T-cell (primary cell): ENCODE measurements at places on chromosomes 16 and 17.

DNA sequence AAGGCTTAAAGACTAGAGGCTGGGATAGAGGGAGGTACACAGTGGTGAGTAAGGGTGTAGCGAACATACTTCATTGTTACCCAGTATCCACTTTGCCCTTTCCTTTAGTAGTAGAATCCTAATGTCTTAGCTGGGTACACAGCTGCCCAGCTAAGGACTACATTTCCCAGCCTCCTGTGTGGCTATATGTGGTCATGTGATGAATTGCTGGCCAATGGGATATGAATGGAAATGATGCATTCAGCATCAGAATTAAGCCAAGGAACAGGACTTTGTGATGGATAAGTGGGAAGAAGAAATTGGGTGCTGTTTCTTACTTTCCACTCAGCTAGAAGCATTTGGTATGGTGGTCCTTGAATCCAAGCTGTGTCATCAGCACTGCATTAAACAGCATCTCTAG, 55.9 kb downstream of the FOXL1 start:
- H3K36me3 ChIP-seq: no peaks in the 10 kb centered on the region
- H3K4me1 ChIP-seq: no peaks in the 10 kb centered on the region
- no peak for DNase-seq
- H3K27ac ChIP-seq: no peak overlapping the region

DNA sequence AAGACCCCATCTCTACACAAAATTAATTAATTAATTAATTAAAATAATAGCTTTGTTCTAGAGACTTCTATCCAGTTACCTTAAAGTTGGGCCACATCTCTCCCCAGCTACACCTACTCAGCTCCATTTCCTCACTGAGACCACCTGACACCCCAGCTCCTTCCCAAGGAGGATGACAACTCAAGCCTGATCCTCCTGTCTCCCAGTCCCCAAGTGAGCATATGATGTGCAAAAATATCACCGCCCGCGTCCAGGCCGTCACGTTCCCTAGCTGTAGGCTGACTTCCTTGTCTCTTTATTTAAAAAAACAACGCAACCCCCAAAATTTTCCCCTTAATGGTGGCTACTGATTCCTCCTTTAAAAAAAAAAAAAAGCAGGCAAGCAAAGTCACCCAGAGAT, 120.2 kb upstream of the RCVRN start:
- no peak overlapping the region for H3K4me3 ChIP-seq
- no peaks in the 10 kb centered on the region for H3K27me3 ChIP-seq
- no peaks in the 10 kb centered on the region for H3K36me3 ChIP-seq
- H3K27ac ChIP-seq: no peak overlapping the region
- DNase-seq: no peak

- H3K27ac ChIP-seq: no peak overlapping the region
- H3K4me3 ChIP-seq: no peak overlapping the region
- no peaks in the 10 kb centered on the region for H3K36me3 ChIP-seq
- H3K4me1 ChIP-seq: no peaks in the 10 kb centered on the region
- H3K27me3 ChIP-seq: peaks cover 14% of the 10 kb centered on the region
Observed at GRCh38 chr16:57335366-57335765, 23.2 kb upstream of the CCL22 start.

GRCh38 chr17:9009737-9010136, 11.6 kb upstream of the NTN1 start:
- no peak overlapping the region for H3K27ac ChIP-seq
- H3K36me3 ChIP-seq: no peaks in the 10 kb centered on the region
- no peak for DNase-seq
- H3K27me3 ChIP-seq: peaks cover 12% of the 10 kb centered on the region

- no peak overlapping the region for H3K27ac ChIP-seq
- no peaks in the 10 kb centered on the region for H3K36me3 ChIP-seq
- no peak for DNase-seq
- no peak overlapping the region for H3K4me3 ChIP-seq
Observed at GRCh38 chr16:88962478-88963152, 14.4 kb downstream of the CBFA2T3 start.
